ENCODE measurements at places on chromosomes 3 and 15. TPM values are rescaled to one million over a fixed set of nuclear protein-coding genes. Genes with fewer than 3 reads are reported as not detected.

The ABHD17C gene
- 12.9 TPM for polyA plus RNA-seq

The SLC51B gene
- polyA plus RNA-seq = not detected

The ISY1 gene
- 51.9 TPM for polyA plus RNA-seq

The TM4SF18 gene
- not detected for polyA plus RNA-seq

The SKOR1 gene
- polyA plus RNA-seq = not detected

The TBL1XR1 gene
- 42.7 TPM for polyA plus RNA-seq

The GCSAM gene
- polyA plus RNA-seq = 0.66 TPM

The TUSC7 gene
- not detected for polyA plus RNA-seq

The PARP15 gene
- not detected for polyA plus RNA-seq

The PROK2 gene
- not detected for polyA plus RNA-seq

The CERS3 gene
- not detected for polyA plus RNA-seq

The MINAR1 gene
- polyA plus RNA-seq = 0.36 TPM

The AGTR1 gene
- not detected for polyA plus RNA-seq

The ADAMTS17 gene
- 0.09 TPM for polyA plus RNA-seq

The EPHB3 gene
- polyA plus RNA-seq = 142 TPM

The GPR149 gene
- polyA plus RNA-seq = not detected

The UQCC5 gene
- 64.7 TPM for polyA plus RNA-seq

The TP63 gene
- not detected for polyA plus RNA-seq

The DTX3L gene
- polyA plus RNA-seq = 0.04 TPM

The PLAAT1 gene
- 39.2 TPM for polyA plus RNA-seq

The CYP1A2 gene
- polyA plus RNA-seq = not detected

All from cardiac muscle cell (in vitro differentiated cells and primary cell).